ENCODE measurements at places on chromosomes 16 and 17.

DNA sequence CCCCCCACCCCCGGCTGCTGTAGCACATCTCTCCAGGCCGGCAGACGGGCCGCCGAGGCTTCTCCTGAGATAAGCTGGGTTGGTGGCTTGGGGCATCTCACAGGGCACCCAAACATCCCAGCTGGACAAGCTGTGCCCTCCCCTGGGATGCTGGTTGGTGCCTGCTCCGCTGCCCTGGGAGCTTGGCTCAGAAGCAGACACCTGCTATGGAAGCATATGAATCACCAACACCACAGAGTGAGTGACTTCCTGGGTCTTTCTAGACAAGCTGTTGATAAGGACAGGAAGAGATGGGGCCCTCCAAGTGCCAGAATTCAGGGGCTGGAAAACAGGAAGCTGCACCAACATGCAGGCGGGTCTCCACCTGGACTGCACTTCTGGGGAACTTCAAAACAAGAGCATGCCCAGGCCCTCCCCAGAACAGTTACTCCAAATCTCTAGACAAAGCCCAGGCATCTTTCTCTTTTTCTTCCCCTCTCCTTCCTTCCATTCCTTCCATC lies 13.7 kb downstream of the C16orf95 start:
- DNase-seq: no peak

GRCh38 chr16:74291577-74292208 lies 4.9 kb upstream of the PSMD7 start:
- no peak for DNase-seq

- DNase-seq: peak; percentile 12
Observed at GRCh38 chr17:491086-492021, 138.7 kb upstream of the RPH3AL start.

DNA sequence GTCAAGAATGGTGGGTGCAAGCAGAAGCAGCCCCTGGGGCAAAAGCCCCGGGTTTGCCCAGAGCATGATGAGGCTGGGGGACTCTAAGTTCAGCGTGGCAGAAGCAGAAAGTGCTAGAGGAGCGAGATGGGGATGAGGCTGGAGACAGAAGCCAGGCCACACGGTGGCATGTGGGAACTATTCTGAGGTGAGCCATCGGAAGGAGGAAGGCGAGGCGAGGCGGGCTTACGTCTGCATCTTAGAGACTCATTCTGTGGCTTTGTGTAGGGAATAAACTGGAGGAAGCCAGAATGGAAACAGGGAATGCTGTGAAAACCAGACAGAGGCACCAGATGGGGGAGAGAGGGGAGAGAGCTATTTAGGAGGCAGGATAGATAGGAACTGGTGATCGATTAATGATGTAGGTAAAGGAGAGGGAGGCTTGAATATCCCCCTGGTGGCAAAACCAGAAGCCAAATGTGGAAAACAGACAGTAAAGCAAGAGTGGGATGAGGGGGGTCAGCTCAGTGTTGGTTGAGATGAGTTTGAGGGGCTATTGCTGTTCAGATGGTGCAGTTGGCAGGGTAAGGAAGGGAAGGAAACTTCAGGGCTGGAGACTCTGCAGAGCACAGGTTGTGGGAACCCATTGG lies 3.1 kb upstream of the TNFSF13 start:
- no peak for DNase-seq

- no peak for DNase-seq
Observed at GRCh38 chr17:36687736-36688135, 86.4 kb downstream of the MRM1 start.

DNA sequence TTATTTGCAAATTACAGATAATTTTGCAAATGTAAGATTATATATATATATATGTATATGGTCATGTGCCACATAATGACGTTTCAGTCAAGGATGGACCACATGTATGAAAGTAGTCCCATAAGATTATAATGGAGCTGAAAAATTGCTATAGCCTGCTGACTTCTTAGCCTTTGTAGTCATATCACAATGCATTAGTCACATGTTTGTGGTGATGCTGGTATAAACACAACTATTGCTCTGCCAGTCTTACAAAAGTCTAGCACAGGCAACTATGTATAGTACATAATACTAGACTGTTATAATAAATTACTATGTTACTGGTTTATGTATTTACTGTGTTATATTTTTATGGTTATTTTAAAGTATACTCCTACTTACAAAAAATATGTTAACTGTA lies 444.3 kb downstream of the KCNJ2 start:
- DNase-seq: no peak

DNA sequence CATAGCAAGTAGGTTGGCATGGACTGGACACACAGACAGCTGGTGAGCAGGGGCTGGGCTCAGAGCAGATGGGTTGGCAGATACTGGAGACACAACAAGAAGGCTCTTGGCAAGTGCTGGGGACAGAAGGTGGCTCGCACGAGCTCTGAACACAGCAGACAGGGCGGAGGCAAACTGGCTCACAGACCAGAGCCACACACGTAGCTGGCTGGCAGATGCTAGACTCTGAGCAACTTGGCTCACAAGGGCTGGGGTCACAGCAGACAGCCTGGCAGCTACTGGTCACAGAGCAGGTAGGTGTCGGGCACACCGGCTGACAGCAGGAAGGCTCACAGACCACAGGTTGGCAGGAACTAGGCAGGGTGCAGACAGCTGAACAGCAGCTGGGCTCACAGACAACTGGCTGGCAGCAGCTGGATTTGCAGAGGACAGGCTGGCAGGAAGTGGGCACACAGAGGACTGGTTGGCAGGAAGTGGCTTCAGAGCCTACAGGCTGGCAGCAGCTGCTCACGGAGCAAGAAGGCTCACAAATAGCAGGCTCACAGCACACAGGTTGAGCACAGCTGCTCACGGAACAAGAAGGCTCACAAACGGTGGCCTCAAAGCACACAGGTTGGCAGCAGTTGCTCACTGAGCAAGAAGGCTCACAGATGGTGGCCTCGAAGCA lies 725 bp downstream of the KRTAP16-1 start:
- DNase-seq: peak; percentile 52

- DNase-seq: no peak
Observed at GRCh38 chr17:47404875-47405274, 81.1 kb downstream of the EFCAB13 start.

DNA sequence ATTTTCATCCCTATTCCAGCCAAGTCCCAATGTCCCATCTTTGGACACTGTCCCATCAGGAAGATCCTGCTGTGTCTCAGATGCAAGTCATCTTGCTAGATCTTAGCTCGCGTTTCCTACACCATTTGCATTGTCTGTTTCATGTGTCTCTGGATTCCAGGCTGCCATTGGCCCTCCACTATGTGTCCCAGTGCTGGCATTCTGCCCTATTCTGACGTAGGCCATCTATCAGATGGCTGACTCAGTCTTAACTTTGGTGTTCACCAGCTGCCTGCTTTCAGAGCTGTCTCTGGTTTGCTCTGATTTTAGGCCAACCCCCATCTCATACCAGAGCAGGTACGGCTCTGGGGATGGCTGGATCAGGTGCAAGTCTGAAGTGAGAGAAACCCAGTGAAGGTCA lies 300.9 kb upstream of the ASIC2 start:
- DNase-seq: no peak

GRCh38 chr17:79933863-79934652 lies 94.8 kb upstream of the CBX4 start:
- no peak for DNase-seq

DNA sequence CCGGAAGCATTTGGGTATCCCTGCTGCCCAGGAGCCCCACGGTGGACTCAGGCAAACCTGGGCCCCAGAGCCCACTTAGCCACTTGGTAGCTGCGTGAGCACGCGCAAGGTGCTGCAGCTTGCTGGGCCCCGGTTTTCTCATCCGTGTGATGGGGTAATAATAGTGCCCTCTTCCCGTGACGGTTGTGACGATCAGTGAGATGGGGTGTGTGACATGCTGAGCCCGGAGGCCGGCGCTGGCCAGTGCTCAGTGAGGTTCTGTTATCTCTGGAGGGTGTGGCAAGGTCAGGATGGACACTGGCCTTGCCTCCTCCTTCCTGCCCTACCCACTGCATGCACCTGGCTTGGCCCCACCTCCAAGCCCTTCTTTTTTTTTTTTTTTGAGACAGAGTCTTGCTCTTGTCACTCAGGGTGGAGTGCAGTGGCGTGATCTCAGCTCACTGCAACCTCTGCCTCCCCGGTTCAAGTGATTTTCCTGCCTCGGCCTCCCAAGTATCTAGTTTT lies 82.6 kb downstream of the RAP1GAP2 start:
- no peak for DNase-seq

DNA sequence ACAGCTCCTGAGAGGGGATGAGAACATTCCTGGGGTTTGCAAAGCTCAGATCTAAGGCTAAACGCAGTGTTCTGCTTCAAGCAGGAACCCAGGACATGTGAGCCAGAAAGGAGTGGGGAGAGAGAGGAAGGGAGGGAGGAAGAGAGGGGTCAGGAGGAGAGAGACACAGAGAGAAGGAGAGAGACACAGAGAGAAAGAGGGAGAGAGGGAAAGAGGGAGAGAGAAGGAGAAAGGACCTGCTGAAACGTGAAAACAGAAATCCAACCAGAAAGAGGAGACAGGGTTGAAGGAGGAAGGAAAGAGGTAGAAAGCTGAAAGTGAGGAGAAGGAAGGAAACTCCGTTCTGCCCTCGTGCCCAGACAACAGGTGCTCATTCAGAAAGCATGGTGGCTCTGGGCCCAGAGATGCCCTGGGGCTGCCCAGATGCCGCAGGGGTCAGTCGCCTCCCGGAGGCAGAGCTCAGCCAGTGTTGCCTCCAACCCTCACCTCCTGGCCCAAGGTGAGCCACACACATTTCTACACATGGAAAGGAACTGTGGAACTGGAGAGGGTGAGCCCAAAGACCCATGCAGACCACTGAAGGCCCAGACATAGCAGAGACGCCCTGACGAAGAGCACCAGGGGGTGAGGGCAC lies 49.0 kb upstream of the ENPP7 start:
- DNase-seq: no peak

GRCh38 chr16:23407436-23408127 lies 45.4 kb downstream of the COG7 start:
- no peak for DNase-seq

- no peak for DNase-seq
Observed at GRCh38 chr16:47753659-47754058, 292.5 kb downstream of the PHKB start.

DNA sequence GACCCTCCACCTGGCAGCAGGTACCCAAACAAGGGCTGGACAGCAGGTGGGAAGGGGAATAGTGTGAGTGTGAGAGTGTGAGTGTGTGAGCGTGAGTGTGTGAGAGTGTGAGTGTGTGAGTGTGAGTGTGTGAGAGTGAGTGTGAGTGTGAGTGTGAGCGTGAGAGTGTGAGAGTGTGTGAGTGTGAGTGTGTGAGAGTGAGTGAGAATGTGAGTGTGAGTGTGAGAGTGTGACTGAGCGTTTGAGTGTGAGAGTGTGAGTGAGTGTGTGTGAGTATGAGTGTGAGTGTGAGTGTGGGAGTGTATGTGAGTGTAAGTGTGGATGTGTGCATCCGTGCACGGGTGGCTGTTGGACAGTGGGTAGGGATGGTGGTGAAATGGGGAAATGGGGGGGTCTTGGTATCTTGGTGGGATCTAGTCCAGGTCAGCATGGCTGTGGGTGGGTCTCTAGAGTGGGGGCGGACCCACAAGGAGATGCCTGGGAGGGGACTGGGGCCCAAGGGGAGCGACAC lies 408 bp downstream of the ADGRG1 start:
- DNase-seq: no peak

DNA sequence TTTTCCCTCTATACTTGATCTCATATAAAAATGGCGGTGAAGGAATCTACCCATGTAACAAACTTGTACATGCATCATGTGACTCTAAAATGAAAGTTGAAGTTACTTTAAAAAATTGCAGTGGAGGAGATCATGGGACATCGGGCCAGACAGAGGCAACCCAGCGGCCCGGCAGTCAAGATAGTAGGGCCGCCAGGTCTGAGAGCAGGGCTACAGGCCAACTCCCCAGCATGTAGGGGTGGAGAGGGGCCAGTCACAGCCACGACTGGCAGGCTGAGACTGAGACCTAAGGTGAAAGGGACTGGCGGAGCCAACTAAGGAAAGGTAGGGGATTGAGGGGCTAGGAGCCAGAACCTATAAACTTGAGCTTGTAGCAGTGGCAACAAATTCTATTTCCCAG lies 150.9 kb downstream of the MAP2K6 start:
- no peak for DNase-seq

GRCh38 chr16:35182043-35182677 lies 1722.7 kb downstream of the TP53TG3F start:
- DNase-seq: no peak

GRCh38 chr17:38547444-38547843 lies 58.3 kb downstream of the SRCIN1 start:
- no peak for DNase-seq

DNA sequence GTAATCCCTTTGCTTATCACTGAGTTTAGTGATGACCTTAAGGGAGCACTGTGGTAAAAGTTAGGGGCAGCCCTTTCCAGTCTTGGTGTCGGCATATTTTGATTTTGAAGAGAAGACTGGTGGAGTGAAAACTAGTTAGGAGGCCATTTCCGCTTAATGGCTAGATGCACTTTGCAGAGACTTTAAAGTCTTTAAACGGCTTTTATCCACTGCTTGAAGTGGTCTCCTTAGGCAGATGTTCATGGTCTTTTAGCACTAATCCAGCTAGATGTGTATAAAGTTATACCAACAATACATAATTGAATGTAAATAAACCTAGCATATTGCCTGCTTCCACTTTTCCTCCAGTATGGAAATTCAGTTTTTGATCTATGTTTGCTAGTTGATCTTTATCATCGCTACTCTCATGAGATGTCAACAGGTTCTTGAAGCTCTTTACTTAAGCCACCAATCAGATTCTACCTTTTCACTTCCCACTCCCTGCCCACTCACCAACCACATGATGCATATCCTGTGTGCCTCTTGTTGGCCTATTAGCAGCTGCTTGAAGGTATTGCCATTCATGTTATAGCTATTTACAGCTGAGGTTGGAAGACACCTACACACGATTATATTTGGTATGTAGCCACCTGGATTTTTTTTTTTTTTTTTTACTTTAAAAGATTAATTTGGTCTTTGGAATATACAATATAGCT lies 132.0 kb downstream of the NLK start:
- DNase-seq: no peak

DNA sequence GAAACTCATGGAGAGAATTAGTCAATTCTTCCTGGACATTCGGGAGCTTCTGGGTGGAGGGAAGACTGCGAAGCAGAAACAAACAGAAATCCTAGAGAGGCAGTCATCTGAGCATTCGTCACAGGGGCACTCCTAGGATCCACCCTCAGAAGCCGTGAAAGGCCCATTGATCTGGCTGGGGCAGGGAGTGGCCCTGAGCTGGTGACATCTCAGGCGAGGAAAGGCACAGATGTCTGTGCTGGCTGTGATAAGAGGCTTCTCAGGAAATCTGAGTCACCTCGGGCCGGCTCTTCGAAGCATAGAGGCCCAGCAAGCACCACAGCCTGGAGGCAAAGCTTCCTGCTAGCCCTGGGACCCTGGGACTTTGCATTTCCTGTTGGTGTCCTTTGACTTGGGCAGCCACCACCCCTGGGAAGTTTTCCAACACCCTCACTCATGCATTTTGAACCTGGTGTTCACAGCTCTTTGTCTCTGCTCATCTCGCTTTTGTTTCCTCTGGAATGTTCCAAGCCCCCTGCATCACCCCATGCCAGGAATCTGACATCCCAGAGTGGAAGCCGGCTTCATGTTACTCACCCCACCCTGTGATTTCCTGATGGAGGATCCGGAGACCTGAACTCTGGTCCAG lies 23.3 kb upstream of the CDRT4 start:
- no peak for DNase-seq

- no peak for DNase-seq
Observed at GRCh38 chr17:71283486-71283885, 837.3 kb upstream of the SOX9 start.
